ENCODE measurements at places on chromosomes 13 and 19. TPM values are rescaled to one million over a fixed set of nuclear protein-coding genes. Genes with fewer than 3 reads are reported as not detected.

SOX1 gene
- not detected for polyA plus RNA-seq

LGALS14 gene
- polyA plus RNA-seq, result not detected

ZSCAN1 gene
- polyA plus RNA-seq, result 0.30 TPM

PDX1 gene
- not detected for polyA plus RNA-seq

SLC39A3 gene
- 47.1 TPM for polyA plus RNA-seq

B9D2 gene
- polyA plus RNA-seq, result 11.6 TPM

RASGRP4 gene
- 39.0 TPM for polyA plus RNA-seq

TEX26 gene
- 0.67 TPM for polyA plus RNA-seq

FLT3LG gene
- polyA plus RNA-seq, result 15.0 TPM

ONECUT3 gene
- not detected for polyA plus RNA-seq

UNC13A gene
- 0.26 TPM for polyA plus RNA-seq

ZNF559 gene
- 9.3 TPM for polyA plus RNA-seq

Measured in lung (tissue), 17 donors.